Left cardiac atrium (tissue), 4 donors: ENCODE measurements at places on chromosomes 12 and 14.

DNA sequence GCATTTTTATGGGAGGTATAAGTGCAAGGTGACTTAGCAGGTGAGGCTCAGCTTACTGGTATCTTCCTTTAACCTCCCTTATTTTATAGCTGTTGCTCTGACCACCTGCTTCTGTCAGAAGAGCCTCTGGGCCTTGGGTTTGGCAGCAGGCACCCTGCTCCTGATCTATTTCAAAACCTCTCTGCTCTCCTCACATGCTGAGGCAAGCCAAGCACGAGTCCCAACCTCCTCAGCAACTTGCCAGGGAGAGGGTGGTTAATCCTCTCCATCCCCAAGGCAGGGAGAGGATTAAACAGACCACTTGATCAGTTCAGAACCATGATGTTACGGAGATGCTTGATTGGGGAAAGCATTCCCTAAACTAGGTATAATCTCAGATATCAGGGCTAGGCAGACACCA is 5.4 kb downstream of the PLEKHH1 start:
- DNase-seq: no peak

- no peak for DNase-seq
These were observed 109.7 kb downstream of the ADGRD1 start for GRCh38 chr12:131063413-131063812.

- DNase-seq: no peak
These were observed 62.3 kb upstream of the EGLN3 start for GRCh38 chr14:34012978-34013720.

DNA sequence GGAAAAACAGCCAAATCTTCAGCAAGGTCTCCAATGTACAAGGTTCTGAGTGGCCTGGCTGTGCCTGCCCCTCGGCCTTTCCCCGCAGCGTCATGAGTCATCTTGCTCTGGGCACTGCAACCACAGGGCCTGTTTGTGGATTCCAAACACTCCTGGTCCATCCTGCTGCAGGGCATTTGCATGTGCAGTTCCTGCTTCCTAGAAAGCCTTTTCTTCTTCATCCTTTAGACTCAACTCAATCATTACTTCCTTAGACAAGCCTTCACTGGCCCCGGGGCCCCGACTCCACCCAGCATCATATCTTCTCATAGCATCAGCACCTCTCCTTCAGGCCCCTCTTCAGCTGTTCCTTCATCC is 101.8 kb upstream of the EGLN3 start:
- no peak for DNase-seq

DNA sequence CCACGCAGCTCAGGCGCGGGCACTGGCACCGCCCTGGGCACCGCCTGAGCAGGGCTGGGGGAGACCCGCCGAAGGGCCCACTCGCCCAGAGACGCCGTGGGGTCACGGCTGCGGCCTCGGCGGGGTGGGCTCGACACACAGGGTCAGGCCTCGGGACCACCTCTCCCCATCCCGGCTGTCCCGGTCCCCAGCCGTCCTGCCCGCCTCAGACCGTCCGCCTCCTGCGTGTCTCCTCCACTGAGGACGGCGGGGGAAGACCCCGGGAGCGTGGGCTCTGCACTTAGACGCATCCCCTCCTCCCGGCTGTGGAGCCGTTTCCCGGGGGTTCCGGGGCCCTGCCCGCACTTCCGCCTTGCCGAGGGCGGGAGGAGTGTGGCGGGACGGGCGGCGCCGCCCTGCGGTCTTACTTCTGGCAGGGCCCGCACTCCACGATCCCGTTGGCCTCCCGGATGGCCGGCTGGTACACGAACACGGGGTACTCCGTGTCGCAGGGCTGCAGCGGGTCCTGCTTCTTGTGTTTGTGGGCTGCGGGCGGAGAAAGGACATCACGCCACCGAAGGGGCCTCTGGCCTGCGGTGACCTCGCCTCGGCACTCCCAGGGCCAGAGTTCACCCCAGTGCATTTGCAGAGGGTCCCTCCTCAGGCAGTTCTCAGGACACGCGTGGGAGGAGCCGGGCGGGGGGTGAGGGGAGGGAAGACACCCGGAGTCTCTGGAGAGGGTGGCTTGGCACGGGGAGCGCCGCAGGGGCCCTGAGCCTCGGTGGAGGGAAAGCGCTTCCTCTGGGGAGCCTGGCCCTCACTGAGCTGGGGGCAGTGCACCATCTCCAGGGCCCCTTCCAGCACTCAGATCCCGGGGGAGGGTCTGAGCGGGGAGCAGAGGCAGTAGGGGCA is 23.1 kb upstream of the LRTM2 start:
- DNase-seq: peak; percentile 78

DNA sequence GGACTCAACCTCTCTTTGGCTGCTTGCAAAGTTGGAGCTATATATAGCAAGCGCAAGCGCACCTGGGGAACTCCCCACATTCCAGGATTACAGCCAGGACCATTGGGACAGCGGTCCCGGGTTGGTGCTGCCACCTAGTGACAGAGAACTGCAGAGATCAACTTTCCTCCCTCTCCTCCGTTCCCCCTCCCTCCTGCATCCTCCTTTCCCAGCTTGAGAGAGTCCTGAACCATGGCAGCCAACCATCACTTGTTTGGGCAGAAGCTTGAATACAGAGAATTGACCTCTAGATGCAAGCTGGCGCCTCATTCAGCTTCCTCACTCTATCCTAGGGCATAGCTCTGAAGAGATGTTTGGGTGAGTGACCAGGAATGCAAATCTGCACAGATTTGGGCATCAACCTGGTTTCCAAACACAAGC is 17.4 kb upstream of the FLVCR2 start:
- DNase-seq: peak; percentile 72

DNA sequence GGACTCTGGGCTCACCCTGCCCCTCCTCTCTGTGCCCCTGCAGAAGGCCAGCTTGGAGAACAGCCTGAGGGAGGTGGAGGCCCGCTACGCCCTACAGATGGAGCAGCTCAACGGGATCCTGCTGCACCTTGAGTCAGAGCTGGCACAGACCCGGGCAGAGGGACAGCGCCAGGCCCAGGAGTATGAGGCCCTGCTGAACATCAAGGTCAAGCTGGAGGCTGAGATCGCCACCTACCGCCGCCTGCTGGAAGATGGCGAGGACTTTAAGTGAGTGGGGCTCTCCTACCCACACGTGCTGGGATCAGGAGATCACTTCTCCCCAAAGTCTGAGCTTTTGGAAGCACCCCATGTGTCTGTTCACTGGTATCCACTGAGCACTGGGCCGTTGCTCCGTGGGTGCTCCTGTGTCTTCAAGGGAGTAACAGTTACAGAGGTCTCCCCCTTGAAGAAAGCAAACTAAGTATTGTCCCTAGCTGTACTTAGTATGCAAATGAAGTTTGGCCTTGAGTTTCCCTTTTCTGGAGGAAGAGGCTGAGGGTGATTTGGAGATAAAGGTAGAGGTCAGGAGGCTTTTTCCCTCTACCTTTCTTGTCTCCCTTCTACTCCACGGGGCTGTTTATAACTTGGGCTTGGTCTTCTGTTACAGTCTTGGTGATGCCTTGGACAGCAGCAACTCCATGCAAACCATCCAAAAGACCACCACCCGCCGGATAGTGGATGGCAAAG is 3.3 kb downstream of the KRT18 start:
- no peak for DNase-seq

DNA sequence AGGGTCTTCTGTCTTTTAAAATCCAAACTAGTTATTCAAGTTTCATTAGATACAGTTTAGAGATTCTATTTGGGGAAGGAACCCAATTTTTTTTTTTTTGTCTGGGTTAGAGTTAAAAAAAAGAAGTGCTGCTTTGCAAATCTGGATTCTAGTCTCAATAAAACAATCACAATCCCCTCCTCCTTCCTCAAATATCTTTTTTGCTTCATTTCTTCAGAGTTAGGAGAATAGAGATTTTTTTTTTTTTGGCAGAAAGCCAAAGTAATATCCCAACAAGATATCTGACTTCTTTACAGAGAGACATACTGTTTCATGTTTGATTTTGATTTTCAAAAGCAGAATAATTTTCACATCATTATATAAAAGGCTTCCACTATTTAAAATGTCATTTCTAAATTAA is 201.9 kb downstream of the FOXN3 start:
- DNase-seq: no peak

GRCh38 chr14:64012720-64013119 is 159.9 kb downstream of the SYNE2 start:
- no peak for DNase-seq

GRCh38 chr12:132147423-132148367 is 3.4 kb downstream of the NOC4L start:
- DNase-seq: no peak

DNA sequence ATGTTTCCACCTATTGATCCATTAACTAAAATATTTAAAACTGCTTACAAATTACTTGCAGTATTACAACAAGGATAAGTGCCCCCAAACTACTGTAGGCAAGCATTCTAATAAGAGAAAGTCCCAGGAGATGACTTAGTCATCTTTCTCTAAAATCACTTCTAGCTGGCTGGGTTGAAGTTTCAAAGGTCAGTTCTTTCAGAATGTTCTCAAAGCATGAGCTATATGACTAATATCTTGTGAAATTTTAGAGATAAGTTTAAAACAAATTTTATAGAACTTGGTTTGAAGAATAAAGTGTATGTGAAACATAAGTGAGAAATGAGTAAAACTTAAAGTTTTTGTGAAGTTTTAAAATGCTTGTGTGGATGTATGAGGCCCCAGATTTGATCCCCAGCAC is 24.3 kb upstream of the OR6J1 start:
- DNase-seq: no peak

GRCh38 chr12:30806989-30807694 is 52.4 kb upstream of the CAPRIN2 start:
- DNase-seq: peak; percentile 29

DNA sequence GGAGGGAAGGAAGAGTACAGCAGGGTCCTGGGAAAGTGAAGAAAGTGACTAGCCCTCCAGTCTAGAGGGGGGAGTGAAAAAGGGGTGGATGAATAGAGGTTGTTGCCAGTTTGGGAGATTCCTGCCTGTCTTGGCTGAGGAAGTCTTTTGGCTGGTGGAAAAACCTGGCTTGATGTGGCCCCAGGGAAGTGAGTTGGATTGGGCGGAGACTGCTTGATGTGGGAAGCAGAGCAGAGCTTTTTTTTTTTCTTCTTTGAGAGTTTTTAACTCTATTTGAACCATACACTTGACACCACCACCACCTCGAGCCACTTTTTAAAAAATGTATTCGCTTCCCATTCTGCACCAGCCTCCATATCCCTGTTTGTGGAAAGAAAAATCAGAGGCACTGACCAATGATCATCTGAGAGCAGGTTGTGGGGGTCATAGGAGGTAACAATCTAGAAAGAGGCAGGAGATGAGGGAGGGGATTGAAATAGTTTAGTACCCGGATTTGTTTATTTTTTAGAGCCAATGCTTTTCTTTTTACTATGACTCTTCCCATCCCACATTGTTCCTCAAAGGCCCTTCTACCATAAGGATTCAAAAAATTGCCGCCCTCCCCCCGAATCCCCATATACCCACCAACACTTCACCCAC is 690 bp upstream of the DTX3 start:
- DNase-seq: peak; percentile 60

- peak; percentile 64 for DNase-seq
These were observed 48.7 kb upstream of the LALBA start for GRCh38 chr12:48618541-48618940.

DNA sequence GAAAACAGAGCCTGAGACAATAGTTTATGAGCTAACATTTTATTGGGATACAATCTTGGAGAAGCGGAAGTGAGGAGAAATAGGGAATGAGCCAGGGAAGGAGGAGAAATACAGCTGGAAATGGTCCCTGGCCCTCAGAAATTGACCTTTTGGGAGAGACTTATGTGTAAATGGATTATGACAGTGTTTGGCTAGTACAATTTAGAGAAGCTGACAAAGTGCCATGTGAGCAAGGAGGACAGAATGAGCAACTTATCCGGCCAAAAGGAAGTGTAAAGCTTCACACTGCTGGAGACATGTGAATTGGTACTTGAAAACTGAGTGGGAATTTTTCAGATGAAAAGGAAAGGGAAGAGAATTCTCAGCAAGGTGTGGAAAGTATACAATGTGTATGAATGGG is 2.9 kb downstream of the GLIPR1 start:
- no peak for DNase-seq

GRCh38 chr14:77457115-77457521 is 283 bp downstream of the VIPAS39 start:
- DNase-seq: no peak

DNA sequence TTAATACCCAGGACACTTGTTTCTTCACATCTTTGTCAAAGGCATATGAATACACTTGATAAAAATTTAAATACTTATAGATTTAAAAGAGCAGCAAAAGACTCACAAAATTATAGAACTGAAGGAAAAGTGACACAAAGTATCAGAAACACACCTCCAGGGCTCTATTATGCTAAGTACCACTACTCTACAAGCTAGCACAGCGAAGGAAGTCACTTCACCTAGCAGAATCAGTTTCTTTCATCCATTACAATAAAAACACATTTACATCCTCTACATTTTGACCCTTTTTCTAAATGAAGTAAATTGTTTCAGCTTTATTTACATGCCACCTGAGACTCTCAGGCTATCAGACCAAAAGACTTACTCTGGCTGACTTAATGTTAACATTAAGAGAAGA is 26.6 kb upstream of the PTPRB start:
- DNase-seq: no peak

GRCh38 chr14:92105893-92106142 is 564 bp downstream of the ATXN3 start:
- peak; percentile 71 for DNase-seq

DNA sequence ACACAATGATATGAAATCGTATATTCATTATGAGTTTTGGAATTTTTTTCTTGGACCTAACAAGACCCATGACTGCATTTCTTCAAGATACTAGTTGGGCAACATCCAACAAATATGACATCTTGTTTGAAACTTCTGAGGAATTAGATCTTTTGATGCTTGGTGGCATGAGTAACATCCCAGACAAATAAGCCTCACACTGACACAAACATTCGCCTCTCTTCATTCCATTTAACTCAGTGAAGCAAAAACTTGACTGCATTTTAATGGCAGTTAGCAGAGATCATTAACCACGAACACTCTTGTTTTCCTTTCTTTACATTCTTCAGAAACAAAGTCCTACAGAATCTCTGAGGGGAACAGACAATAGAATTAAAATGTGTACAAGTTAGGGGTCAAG is 758.3 kb downstream of the C12orf50 start:
- DNase-seq: no peak

DNA sequence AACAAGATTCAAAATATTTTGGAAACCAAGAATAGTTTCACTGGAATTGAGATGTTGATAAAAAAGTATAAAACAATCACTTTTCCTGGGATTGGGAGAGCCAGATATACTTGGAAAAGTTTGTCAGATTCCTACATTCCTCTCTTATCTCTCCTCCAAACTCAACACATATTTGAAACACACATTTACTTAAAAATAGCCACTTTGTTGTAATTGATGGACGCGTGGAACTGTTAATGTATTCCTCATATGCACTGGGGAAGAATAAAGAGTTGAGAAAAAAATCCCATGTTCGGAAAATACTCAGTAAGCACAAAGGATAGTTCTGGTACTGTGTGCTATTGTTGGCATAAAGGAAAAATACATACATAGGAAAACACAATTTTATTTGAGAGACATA is 195.6 kb upstream of the FLRT2 start:
- no peak for DNase-seq

DNA sequence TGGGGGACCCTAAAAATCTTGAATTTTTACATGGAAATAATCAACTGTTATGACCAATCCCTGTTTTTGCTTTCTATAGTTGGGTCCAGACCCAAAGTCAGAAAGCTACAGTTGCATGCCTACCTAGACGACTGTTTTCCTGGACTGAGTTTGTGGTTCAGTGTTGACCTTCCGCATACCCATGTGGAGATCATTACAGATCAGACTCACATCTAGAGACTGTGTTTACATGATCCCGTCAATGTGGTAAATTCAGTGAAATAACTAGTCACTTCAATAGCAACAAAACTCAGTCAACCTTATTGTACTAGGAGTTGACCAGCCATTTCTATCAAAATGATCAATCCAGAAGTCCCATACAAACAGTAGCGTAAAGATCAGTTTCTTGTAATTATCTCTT is 257.6 kb downstream of the EGLN3 start:
- no peak for DNase-seq

- DNase-seq: no peak
These were observed 269.0 kb downstream of the SLC15A4 start for GRCh38 chr12:128554546-128555304.
